Stimulated activated CD4-positive, alpha-beta T cell treated with anti-CD3 and anti-CD28 coated beads, Interleukin-1b, Interleukin-23, amount 100 ng/mL, for 4 hours (primary cell): ENCODE measurements at places on chromosomes 12 and 14.

- DNase-seq, result no peak
These were observed 149.3 kb downstream of the CALM1 start for GRCh38 chr14:90545966-90546751.

- no peak for DNase-seq
These were observed 29.0 kb upstream of the LUM start for GRCh38 chr12:91140026-91140931.

DNA sequence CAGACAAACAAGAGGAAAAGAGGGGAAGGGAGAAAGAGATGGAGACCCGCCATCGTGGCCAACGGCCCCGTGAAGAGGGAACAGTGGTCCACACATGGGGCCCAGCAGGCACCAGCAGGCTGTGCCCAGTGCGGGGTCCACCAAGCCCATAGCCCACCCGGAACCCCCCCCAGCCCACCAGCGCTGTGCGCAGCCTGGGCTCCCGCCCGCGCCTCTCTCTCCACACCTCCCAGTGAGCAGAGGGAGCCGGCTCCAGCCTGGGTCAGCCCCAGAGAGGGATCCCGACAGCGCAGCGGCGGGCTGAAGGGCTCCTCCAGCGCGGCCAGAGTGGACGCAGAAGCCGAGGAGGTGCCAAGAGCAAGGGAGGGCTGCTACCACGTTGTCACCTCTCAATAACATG lies 105.0 kb upstream of the TMTC1 start:
- DNase-seq, result no peak

DNA sequence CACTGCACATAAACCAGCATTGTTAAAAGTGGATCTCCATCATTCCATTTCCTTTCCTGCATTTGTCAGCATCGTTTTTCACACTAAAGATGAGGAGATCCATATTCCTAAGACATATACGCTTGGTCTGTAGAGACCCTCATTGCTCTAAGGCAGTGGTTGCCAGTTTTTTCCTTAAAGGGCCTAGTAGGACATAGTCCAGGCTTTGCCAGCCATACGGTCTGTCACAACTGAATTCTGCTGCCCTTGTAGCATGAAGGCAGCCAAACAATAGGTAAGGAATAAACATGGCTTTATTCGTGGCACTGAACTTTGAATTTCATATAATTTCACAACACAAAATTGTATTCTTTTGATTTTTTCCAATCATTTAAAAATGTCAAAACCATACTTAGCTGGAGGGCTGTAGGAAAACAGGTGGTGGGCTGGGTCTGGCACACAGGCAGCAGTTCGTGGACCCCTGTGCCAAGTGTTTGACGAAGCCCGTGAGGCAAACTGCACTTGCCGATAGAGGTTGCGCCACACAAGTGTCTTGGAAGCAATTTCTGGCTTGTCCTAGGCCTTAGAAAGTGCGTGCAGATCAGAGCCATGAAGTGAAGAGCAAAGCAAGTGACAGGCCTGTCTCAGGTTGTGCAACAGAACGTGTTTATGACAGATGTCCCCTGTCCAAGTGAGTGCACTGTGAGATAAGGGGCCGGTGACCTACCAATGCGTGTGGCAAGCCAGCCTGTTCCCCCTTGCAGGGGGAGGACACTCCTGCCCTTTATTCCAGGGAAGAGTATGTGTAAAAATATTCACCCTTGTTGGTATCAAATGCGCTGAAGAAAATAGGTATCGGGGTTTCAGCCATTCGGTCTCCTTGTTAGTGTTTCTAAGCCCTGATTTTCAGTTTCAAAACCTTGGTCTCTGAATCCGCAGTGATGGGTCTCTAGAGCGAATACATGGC lies 916 bp upstream of the CHPT1 start:
- no peak for DNase-seq

- no peak for DNase-seq
These were observed 77.5 kb downstream of the ACACB start for GRCh38 chr12:109193896-109194295.

DNA sequence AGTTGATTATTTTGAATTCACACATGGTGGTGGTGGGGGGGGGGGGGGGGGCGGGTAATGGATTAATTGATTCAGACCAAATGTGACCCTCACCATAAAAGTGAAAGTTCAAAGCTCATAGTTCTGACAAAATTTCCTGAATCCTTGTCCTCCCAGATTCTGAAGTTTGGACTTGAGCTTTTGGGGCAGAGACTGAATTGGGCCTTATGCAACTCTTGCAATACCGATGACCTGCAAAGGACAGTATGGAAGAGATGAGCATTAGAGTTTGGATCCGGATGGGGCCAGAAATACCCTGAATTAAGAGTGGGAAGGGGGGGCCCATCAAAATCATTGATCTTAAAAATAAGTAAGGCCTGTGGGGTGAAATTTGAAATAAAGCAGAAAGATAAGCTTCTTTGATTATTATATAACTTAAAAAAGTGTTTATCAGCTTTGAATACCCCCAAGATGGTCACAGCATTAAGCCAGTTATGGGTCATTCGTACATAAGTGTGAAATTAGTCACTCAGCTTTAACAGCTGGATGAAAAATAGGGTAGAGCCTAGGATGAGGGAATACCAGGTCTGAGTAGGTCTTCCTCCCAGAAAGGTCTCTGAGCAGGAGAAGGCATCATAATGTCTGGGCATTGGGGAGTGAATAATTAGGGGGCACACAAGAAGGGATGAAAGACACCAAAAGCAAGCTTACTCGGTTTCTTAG lies 2.1 kb upstream of the PYGL start:
- no peak for DNase-seq

- DNase-seq, result no peak
These were observed 7.0 kb downstream of the CORO1C start for GRCh38 chr12:108724054-108724889.

- no peak for DNase-seq
These were observed 13.0 kb upstream of the FMNL3 start for GRCh38 chr12:49720214-49720613.

DNA sequence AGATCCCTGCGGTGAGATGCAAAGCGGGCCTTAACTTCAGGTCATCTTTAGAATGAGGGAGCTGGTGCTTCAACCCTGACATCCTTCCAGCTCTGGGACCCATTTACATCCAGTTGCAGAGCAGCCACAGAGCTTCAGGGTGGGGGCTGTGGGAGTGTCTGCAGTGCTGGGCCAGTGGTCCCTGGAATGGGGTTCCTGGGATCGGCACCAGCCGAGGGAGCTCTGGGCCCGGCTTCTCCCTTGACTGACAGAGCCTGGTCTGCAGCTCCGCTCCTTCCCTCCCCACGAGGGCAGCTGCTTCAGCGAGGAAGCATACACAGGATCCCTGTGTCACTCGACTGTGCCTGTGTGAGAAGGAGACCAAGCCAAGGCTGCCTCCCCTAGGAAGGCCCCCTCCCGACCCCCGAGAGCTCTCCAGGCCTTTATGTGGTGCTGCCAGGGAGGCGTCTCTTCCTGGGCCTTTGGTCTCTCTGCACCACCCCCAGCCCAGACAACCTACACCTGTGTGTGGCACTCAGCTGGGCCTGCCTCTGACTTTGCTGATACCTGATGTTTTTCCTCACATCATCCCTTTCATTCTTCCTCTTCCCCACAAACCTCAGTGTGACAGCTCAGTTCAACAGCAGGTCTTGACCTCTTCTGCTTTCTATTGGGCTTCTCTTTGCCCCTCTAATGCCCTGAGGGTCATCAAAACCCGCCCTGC lies 48.1 kb upstream of the RIN3 start:
- no peak for DNase-seq

DNA sequence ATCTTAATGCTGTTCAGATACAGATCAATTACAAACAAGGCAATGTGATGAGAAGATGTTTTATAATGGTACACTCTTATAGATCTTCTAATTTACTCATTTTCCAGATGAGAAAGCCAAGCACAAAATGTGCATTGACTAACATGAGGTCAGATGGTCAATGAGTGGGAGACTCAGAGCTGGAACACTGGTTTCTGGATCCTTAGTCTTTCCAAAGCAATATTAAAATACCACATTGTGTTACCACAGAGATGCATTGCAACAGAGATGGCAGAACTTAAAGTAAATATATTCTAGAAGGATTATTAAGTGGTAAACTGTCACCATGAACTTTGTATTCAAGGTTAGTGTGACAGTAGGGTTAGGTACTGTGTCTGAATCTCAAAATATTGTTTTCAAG lies 113.6 kb downstream of the SLC15A5 start:
- no peak for DNase-seq

- DNase-seq, result no peak
These were observed 11.5 kb downstream of the PLEKHH1 start for GRCh38 chr14:67544590-67544989.

- DNase-seq, result no peak
These were observed 246.2 kb upstream of the NPAS3 start for GRCh38 chr14:32692441-32692840.

DNA sequence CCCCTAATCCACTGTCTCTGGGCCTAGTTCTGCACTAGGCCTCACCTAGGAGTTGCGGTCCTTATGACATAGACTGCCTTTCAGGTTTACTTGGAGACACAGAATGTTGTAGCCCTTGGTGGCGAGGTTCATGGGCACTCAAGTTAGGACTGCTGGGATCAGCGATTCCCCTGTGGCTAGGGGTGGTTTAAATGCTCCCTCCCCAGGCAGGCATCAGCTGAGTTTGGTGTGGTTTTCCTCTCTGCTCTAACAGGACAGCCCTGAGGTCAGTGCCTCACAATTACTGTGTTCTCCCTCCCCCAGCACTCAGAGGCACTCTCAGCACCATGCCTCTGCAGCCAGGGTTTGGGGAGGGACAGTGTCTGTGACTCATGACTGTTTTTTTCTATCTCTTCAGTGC lies 22.2 kb upstream of the RDH16 start:
- DNase-seq, result no peak

DNA sequence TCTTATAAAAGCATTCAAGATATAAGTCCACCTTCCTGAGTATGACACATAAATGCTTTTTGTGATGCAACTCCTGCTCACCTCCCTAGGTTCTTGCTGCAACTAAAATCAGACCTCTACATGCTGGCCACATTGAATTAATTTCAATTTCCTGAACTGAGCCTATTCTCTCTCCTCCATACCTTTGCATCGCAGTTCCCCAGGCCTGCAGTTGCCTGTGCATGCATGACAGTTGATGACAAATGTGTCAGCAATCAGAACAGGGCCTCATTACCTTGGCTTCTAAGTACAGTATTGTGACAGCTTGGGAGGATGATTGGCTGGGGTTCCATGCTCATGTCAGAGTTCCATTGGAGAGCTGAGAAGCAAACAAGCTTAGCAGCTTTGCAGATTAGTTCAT lies 3.9 kb upstream of the TM7SF3 start:
- DNase-seq, result no peak

- no peak for DNase-seq
These were observed 96.3 kb upstream of the BBS10 start for GRCh38 chr12:76444408-76444984.

DNA sequence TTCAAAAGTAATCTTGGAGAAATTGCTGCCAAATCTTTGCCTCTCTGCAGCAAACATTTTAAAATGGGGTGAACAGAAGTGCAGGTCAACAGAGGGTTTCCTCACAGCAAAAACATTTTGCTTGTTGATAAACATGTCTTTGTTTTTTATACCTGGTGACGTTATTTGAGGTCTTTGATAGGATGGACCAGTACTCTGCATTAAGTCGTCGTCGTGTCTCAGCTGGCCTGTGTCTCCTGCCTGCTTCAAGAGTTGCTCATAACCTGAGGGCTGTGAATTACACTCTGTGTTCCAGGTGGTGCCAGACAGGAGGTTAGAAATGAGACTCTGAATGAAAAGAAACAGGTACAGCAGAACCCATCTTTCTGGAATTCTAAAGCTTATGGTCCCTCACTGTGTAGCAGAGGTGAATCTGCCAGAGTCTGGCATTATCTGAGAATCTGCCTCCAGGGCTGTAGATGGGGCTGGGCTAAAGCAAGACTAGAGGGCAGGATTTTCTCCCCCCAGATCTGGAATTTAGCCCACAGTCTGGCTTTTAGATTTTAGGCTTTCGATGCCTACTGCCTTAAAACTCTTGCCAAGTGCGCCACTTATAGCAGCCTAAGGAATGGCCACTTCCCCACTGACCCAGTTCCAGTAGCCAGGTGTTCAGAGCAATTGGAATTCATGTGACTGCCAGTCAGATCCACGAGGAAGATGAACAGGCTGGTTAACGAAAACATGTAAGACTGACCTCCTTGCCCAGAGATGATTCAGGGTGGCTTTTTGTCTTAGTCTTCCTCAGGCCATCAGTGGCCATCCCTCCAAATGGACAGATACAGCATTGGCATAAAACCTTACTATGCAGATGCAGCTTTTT lies 161.2 kb downstream of the PRKCH start:
- no peak for DNase-seq

DNA sequence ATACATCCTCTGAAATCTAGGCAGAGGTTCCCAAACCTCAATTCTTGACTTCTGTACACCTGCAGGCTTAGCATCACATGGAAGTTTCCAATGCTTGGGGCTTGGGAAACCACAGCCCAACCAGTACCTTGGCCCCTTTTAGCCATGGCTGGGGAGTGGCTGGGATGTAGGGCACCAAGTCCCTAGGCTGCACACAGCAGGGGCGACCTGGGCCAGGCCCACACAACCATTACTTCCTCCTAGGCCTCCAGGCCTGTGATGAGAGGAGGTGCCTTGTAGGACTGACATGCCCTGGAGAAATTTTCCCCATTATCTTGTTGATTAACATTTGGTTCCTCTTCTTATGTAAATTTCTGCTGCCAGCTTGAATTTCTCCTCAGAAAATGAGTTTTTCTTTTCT lies 1387.4 kb downstream of the FSCB start:
- DNase-seq, result no peak

- no peak for DNase-seq
These were observed 42.2 kb upstream of the CAPRIN2 start for GRCh38 chr12:30796891-30797371.

DNA sequence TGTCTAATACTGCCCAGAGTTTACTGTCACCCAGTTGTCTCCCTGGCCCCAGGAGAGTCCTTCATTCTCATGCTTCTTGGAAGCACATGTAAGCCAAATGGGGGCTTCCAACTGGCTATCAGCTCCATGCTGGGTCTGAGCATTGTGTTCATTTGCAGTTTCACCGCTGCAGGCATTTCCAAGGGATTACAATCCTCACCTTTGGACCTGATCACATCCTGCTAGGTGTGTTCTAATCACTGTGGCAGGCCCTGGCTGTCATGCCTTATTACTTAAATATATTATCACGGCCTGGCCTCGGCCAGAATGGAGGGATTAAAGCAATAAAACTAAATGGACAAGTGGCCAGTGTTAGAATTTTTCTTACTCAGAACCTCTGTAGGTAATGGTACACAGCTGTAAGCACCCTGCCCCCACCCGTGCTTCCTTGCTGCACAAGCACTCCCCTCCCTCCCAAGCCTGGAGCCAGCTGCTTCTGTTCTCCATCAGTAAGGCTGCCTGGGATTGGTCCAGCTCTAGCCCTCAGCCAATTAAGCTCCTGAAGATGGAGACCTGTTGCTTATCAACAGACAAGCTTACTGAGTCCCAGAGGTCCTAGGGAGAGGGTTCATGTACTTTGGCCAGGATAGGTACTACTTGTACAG lies 175.9 kb upstream of the RBM19 start:
- DNase-seq, result no peak

DNA sequence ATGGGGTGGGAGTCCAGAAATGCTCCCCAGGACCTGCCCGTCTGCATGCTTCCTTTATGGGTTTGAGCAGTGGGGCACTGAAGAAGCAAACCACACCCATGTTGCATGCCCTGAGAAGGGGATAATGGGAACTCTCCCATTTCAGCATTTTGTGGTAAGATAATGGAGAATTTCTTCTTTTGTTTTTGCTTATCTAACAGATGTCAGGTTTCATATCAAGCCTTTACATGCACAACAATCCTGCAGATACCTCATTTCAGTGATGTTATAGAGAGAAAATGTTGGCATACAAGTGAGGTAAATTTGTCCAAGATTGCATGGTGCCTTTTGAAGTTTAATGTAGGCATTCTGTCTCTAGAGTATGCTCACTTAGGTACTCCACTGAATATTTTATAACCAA lies 177.0 kb downstream of the ALX1 start:
- no peak for DNase-seq
